T follicular helper cell (primary cell): ENCODE measurements at places on chromosomes 6 and 20.

DNA sequence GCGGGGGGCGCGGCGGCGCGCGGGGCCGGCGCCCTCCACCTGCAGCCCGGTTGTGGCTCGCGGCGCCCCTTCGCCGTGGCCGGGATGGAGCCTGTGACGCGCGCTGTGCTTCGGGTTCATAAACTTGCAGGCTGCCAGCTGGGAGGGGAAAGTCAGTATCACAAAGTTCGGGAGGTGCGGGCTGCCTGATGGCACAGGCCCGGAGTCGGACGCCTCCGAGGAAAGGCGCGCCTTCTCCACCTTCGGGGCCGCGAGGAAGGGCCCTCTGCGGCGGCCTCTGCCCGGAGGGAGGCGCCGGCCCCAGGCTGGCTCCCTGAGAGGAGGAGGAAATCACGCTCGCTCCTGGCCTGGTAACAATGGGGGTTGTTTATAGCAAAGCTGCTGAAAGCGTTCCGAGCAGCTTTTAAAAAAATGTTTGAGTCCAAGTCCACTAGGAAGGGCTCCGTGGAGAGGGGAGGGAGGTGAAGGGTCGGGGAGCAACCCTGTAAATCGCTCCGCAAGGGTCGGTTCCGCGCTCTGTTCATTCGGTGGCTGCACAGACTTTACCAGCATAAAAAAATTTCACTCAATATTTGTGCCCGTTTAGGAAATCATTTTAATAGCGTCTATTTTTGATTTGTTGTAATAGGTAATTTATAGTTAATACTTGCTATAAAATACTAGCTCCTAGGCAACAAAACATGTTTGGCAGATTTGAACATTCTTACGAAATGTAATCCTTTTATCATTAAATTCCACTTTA is 1.0 kb downstream of the AFDN start:
- no peak for DNase-seq

DNA sequence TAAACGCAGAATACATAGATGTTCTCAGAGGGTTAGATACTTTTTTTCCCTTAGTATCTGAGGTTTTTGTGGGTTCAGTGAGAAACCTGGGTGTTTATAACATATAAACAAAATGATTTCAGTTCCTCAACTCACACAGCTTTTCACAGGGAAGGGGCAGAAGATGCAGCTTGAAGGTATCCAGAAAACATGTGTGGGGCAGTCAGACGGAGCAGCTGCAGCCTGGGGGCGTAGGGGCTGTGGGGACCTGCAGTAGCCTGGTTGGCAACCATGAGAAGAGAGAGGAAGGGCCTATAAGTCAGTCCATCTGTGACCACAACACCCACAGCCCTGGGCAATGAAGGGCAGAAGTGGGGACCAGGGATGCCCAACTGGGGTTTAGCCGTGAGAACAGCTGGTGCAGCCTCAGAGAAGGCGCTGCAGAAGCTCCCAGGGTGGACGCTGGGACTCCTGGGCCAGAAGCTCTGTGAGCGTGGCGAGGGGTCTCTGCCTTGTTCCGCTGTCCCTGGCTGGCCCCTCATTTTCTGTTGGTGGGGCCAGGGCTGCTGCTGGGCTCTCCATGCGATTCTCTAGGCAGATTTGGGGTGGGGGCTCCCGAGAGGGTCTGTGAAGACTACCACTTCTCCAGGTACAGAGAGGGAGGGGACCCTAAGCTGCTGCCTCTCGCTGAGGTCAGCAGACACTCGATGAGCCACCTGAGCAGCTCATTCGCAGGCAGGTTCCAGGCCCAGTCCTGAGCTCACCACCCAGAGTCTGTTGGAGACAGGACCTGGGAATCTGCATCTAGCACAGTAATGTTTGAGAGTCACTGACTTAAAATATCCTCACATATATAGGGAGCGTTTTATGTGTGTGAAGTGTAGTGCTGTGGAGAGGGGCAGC is 181.2 kb downstream of the ZDHHC14 start:
- DNase-seq: no peak

- no peak for DNase-seq
Observed at GRCh38 chr20:10508468-10509251, 73.6 kb downstream of the SLX4IP start.

DNA sequence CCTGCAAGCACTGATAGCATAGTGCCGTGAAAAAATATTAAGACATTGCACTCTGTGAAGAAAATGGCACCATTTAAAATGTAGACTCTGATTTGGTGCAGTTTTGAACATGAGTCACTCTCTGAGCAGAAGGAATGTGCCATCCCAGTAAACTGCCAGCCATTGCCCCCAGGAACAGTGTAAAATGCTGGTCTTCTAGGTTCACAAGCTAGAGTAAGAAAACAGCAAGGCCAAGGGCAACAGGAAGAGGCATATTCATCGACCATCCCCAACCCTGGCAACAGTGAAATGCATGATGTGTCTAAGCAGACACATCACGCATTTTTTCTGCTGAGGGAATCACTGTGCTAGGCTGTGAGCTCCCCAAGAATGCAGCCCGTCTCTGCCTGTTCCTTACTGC is 163.2 kb upstream of the RIN2 start:
- DNase-seq: no peak
